ENCODE measurements at places on chromosomes 11 and 22. TPM values are rescaled to one million over a fixed set of nuclear protein-coding genes. Genes with fewer than 3 reads are reported as not detected.

DNA sequence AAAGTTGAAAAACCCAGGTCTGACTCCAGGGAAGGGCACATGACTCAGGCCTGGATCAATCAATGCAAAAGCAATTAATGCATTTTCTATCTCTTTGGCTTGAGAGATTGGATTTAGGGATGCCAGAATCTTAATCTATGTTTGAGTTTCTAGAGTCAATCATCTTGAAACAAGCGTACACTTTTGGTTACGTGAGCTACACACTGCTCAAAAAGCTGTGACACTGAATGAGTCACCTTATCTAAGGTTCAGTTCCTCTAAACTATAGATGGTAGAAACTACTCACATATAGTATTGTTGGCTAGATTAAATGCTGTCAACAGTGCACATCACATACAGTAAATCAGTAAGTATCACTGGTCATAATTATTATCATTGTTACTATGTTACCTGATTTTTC lies 24.2 kb downstream of the MRE11 start:
- H3K4me1 ChIP-seq: peaks cover 15% of the 10 kb centered on the region
- H3K4me3 ChIP-seq: no peak overlapping the region

DNA sequence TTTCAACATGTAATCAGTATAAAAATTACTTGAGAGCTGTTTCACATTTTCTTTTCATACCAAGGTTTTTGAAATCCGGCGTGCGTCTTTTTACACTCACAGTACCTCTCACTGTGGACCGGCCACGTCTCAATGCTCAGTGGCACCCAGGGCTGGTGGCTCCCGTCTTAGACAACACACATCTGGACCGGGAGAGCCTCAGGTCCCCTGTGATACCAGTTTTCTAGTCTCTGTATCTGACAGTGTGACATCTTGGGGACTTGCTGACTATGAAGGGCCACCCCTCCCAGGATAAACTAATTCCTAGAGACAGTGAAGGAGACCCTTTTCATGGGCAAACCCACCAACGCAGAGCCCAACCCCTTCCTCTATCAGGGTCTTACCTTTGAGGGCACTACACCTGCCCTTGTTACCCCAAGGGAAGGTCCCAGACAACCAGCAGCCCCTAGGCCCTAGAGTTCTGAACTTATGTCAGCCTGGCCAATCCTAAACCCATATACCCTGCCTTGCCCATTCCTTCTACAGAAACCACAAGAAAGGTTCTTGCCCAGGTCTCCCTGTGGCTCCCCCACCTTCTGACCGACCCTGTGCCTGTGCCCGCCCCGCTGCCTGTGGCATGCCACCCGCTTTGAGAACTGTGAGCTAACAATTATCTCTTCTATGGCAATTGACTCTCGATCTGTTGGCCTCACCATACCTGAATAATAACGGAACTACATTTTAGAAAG lies 6.1 kb upstream of the ASCL2 start:
- H3K27ac ChIP-seq: no peak overlapping the region
- H3K36me3 ChIP-seq: peaks cover 3% of the 10 kb centered on the region
- H3K4me3 ChIP-seq: no peak overlapping the region
- DNase-seq: no peak

GRCh38 chr11:111833524-111833923 lies 37.9 kb downstream of the ALG9 start:
- no peak for DNase-seq
- no peak overlapping the region for H3K4me3 ChIP-seq
- peaks cover 17% of the 10 kb centered on the region for H3K4me1 ChIP-seq
- H3K27ac ChIP-seq: no peak overlapping the region

GRCh38 chr11:66857234-66857926 lies 516 bp downstream of the LRFN4 start:
- peak overlapping the region; percentile 81 for H3K4me3 ChIP-seq
- DNase-seq: no peak
- H3K4me1 ChIP-seq: peaks cover 10% of the 10 kb centered on the region
- H3K27me3 ChIP-seq: no peaks in the 10 kb centered on the region
- peak overlapping the region; percentile 63 for H3K27ac ChIP-seq

GRCh38 chr22:43926349-43926710 lies 2.7 kb downstream of the PNPLA3 start:
- H3K27me3 ChIP-seq: peaks cover 34% of the 10 kb centered on the region
- DNase-seq: no peak
- peaks cover 3% of the 10 kb centered on the region for H3K4me1 ChIP-seq
- H3K27ac ChIP-seq: no peak overlapping the region
- no peaks in the 10 kb centered on the region for H3K36me3 ChIP-seq
- no peak overlapping the region for H3K4me3 ChIP-seq

DNA sequence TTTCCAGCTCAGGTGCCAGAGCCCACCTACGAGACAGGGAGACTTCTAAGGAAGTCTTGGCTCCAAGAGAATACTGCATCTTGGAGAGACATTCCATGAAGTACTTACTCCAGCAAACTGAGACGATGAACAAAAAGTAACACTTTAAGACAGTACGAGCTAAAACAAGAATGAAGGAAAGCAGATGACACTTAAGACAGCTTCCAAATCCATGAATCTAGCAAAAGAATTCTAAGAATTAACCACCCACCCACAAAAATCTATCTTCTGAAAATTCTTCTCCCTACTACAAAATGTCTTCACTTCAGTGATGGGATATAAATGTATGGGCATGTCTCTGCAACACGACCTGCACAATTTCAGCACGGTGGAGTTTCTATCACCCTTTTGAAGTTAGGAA lies 132.9 kb downstream of the C11orf58 start:
- no peaks in the 10 kb centered on the region for H3K4me1 ChIP-seq
- no peak overlapping the region for H3K4me3 ChIP-seq
- no peak for DNase-seq

- peaks cover 1% of the 10 kb centered on the region for H3K27me3 ChIP-seq
- H3K27ac ChIP-seq: no peak overlapping the region
- H3K4me3 ChIP-seq: no peak overlapping the region
- no peaks in the 10 kb centered on the region for H3K36me3 ChIP-seq
These were observed 126.4 kb upstream of the RASSF10 start for GRCh38 chr11:12882670-12883069.

DNA sequence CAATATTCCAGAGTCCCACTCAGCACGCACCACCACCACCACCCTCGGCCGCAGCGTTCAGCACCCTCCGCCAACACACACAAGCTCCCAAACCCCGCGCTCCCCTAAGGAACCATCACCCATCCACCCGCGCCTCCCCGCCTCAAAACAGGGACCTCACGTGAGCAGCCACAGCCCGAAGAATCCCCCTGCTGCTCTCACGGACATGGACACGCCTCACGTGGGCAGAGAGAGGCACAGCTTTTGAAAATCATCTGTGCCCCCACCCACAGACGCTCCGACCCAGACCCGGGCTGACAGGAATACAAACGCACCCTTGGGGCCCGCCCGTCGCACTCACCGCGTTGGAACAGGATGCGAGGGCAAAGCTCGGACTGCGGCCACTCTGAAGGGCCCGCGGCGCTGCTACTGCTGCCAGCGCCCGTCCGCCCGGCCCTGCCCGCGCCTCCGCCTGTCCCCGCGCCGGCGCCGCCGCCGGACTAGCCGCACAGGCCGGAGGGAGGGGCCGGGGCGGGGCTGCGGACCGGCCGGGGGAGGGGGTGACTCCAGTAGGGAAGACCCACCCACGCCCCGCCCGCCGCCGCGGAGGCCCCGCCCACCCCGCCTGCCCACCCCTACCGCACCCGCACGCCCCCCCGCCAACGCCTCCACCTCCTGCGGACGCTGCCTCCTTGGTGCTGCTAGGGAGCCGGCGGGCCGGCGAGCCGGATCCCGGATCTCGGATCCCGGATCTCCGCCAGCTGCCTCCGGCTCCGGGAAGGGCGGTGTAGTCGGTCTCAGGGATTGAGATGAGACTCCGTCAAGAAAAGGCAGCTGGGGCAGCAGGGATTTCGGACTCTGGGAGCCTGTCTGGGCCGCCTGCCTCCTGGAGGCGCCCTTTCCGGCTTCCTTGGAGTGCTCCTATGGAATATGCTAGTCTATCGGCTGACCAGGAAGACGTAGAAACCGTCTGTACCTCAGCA lies at the start of gene TRIM3:
TRIM3 (minus strand) TSS at position 491 of the 962 bp plus-strand sequence. CDS start 8,246 bp downstream, outside the sequence.
- peak; percentile 70 for DNase-seq
- peaks cover 10% of the 10 kb centered on the region for H3K27me3 ChIP-seq
- peak within 1 kb of the TSS; percentile 28 for H3K27ac ChIP-seq
- H3K4me1 ChIP-seq: peaks cover 10% of the 10 kb centered on the region
- H3K36me3 ChIP-seq: peaks cover 7% of the 10 kb centered on the region

DNA sequence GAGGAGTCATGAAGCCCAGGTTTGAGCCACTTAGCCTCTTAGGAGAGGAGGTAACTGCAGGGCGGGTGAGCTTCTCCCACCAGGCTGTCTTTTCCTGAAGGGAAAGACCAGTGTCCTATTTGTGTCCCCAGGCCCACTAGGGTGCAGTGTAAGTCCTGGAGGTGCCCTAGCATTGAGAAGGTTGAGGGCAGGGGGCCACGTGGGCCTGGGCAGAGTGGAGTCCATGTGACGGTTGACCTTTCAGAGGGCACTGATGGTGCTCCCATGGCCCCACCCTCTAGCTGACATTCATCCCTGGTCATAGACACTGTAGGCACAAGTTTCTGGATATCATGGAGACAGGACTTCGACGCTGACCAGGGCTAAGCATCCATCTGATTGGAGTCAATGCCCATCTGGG lies 44.1 kb upstream of the TP53I11 start:
- DNase-seq: no peak
- H3K36me3 ChIP-seq: no peaks in the 10 kb centered on the region
- H3K4me1 ChIP-seq: no peaks in the 10 kb centered on the region

Gene APOBEC3F
- 45.1 TPM for total RNA-seq

- no peak for DNase-seq
- no peaks in the 10 kb centered on the region for H3K4me1 ChIP-seq
- H3K4me3 ChIP-seq: no peak overlapping the region
- H3K36me3 ChIP-seq: no peaks in the 10 kb centered on the region
- H3K27me3 ChIP-seq: peaks cover 6% of the 10 kb centered on the region
These were observed 248.9 kb upstream of the NARS2 start for GRCh38 chr11:78823588-78823987.

DNA sequence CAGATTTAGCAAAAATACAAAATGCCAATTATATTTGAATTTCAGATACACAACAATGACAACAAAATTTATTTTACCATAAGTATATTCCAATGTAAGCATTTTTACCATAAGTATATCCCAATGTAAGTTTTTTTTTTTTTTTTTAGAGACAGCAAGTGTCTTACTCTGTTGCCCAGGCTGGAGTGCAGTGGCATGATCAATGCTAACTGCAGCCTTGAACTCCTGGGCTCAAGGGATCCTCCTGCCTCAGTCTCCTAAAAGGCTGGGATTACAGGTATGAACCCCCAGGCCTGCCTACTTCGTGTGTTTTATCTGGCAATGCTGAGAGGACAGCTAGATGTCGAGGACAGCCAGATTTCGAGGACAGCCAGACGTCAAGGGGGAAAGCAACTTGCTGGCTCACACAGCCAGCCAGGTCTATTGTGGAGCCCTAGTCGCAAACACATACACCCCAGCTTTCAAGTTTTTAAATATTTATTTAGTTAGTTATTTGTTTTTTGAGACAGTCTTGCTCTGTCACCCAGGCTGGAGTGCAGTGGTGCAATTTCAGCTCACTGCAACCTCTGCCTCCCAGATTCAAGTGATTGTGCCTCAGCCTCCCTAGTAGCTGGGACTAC lies 1.1 kb upstream of the SERPING1 start:
- no peak for DNase-seq
- peaks cover 2% of the 10 kb centered on the region for H3K4me1 ChIP-seq
- H3K4me3 ChIP-seq: no peak overlapping the region
- peaks cover 51% of the 10 kb centered on the region for H3K27me3 ChIP-seq
- no peak overlapping the region for H3K27ac ChIP-seq

- no peak for DNase-seq
- H3K27me3 ChIP-seq: no peaks in the 10 kb centered on the region
- no peak overlapping the region for H3K27ac ChIP-seq
These were observed 9.1 kb downstream of the F2 start for GRCh38 chr11:46727952-46728658.

DNA sequence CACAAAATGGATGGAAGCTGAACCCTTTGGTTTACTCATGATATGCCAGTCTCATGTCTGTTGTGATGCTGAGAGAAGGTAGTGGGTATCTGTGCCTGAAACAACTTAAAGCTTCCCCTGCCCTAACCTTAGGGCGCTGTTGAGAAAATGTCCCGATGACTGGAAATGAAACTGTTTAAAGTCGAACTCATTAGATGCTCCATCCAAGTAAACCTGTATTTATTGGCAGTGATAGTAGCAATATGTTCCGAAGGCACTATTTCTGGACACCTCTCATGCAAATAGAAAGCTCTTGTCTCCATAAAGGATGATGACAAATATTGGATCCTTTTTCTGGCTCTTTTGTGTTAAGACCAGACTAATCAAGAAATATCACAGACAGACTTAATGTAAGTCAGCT lies 86.2 kb downstream of the GRAMD1B start:
- no peak overlapping the region for H3K27ac ChIP-seq
- DNase-seq: no peak
- peaks cover 13% of the 10 kb centered on the region for H3K4me1 ChIP-seq

Gene CHRDL2
- not detected for total RNA-seq

DNA sequence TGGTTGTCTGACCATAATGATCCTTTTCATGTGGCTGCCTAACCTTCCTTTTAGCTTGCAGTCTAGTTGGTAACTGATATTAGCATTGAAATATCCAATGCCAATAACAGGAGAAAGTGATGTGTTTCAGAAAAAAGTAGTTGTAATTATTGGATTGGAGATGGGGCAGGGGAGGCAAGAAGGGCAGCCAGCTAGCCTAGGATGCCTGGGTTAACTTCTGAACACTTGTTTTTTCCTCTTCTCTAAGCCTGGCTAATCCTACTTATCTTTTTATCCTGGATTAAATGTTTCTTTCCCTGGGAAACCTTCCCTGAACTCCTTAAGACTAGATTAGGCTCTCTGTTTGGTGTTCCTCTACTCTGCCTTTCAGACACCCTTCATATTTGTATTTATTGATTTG lies 380.2 kb downstream of the TMEM135 start:
- H3K27ac ChIP-seq: no peak overlapping the region
- no peak overlapping the region for H3K4me3 ChIP-seq
- no peaks in the 10 kb centered on the region for H3K36me3 ChIP-seq
- peaks cover 7% of the 10 kb centered on the region for H3K27me3 ChIP-seq
- DNase-seq: no peak
- no peaks in the 10 kb centered on the region for H3K4me1 ChIP-seq

GRCh38 chr22:31148953-31149627 lies 8.8 kb upstream of the PLA2G3 start:
- H3K4me1 ChIP-seq: peaks cover 8% of the 10 kb centered on the region
- no peak overlapping the region for H3K4me3 ChIP-seq
- DNase-seq: peak; percentile 43
- no peaks in the 10 kb centered on the region for H3K36me3 ChIP-seq
- no peak overlapping the region for H3K27ac ChIP-seq
- peaks cover 14% of the 10 kb centered on the region for H3K27me3 ChIP-seq

- no peak overlapping the region for H3K4me3 ChIP-seq
These were observed 46.2 kb downstream of the CACNA1I start for GRCh38 chr22:39616781-39617180.

- DNase-seq: no peak
- H3K4me3 ChIP-seq: no peak overlapping the region
These were observed 202.6 kb downstream of the AASDHPPT start for GRCh38 chr11:106280036-106280435.

Gene RCOR2
- total RNA-seq: 0.74 TPM
